Hematopoietic multipotent progenitor cell treated with erythropoietin and hydrocortisone succinate and interleukin-3 and kit ligand, for 8 days (in vitro differentiated cells): ENCODE measurements at places on chromosomes 7 and 10.

DNA sequence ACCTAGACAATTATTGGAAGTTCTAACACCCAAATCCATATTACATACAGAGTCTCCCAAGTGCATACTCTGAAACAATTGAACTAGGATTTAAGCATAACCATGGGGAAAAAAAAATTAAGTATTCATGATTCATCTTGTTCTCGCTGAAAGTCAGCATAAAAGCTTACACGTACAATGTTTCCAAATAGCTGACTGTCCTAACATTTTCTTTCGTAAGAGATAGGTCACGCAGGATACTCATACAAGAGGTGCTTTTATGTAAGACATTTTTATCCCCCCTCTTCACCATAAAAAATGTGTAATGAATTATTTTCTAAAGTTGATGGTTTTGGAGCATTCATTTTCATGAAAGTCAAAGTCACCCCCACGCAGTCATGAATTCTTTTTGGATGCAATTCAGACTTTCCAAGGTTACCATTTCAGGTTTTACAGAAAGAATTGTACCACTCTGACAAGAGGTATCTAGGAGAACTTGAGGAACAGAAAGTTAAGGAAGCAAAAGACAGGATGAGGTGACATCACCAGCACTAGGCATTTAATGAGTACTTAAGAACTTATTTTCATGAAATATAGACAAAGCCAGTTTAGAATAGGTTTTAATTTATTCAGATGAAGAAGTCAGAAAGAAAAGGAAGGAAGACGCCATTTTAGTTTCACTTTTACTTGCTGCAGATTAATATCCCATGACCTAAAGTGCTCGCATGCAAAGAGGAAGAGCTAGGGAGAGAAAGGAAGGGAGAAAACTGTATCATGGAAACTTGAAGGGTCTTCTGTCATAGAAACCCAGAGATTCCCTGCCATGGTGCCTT, 55.8 kb downstream of the TMEM26 start:
- DNase-seq = peak; percentile 27

DNA sequence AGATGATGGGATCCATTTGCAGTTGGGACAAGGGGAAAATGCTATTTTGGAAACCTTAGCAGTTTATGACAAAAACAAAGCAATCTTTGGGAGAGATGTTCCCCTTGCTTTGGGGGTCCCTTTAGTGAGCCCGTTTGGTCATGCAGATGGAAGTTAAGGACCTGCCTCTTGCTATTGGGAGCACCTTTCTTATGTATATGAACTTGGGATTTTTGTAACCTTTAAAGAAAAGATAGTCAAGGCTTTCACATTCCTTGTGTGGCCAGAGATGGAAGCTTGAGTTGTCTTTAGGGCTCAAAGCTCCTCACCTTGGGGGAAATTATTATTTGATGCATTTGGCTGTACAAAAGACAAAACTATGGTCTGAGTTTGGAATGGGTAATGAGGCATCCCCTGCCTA, 179.0 kb upstream of the PLPP4 start:
- DNase-seq = no peak

DNA sequence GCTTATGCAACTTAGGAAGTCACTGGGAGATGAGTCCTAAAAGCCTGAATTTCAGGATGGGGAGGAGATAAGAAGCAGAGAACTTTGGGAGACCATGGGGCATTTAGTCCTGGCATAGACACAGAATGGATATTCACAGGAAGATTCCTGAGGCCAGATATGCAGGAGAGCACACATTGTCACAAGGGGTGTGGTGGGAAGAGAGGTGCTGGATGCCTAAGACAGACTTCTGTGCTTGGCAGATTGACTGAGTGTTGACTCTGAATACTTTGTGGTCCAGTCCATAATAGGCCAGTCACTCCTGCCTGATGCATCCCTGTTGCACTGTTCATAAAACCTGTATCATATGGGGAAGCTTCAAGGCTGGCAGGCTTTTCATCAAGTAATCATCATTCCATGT, 18.5 kb downstream of the SRI start:
- no peak for DNase-seq

DNA sequence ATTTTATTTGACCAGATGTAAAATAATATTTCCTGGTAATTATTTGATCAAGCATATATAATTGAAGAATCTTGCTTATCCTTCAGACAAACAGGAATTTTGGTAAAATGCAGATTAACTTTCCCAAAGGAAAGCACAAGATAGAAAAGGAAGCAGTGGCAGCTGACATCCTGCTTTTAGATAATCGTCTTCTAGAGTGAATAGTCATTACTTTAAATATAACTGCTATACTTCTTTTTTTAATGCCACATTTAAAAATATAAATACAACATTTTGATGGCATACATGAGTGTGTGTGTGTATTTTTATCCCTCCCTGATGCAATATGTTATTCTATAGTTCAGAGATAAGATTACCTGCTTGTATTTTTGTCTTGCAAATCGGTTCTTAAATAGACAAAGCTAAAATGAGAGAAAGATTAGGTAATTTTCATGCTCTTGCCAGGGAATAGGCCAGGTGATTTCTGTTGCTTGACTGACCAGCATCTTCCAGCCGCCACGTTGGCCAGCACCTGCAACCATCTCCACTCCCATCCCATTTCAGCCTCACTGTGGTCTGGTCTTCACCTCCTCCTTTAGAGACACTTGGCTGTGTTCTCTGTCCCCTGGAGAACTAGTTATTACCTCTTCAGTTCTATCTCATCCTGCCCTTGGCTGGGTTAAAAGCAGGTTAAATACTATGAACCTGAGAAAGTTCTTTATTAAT, 58.1 kb downstream of the MDFIC start:
- DNase-seq = no peak

DNA sequence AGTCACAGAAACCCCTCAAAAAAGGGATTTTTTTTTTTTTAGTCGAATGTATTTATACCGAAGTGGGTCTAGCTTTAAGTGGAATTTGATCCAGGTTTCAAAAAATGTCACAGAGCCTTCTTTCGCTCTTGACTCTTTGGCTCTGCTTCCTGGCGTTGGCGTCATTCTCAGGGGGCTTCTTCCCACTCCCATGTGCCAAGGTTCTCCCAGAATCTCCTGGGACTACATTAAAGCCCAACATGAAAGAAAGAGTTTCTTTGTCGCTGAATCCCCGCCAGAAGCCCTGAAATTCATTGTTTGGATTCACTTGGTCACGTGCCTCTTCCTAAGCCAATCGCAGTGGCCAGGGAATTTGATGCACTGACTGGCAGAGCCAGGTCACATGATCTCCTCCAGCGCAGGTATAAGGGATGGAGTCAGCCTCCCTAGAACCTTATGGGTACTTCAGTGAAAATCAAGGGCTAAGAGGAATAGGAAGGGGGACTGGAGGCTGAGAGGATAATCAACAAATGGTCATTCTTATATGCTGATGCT, 101.2 kb downstream of the RPS24 start:
- DNase-seq = no peak

GRCh38 chr7:71574153-71574860, 442.4 kb downstream of the GALNT17 start:
- no peak for DNase-seq

- no peak for DNase-seq
These were observed 86.9 kb upstream of the GNA12 start for GRCh38 chr7:2931034-2931415.

GRCh38 chr7:82382276-82382675, 61.3 kb downstream of the CACNA2D1 start:
- no peak for DNase-seq
